Cortex of kidney (tissue), 1 donor: ENCODE measurements at places on chromosomes 11 and 22.

DNA sequence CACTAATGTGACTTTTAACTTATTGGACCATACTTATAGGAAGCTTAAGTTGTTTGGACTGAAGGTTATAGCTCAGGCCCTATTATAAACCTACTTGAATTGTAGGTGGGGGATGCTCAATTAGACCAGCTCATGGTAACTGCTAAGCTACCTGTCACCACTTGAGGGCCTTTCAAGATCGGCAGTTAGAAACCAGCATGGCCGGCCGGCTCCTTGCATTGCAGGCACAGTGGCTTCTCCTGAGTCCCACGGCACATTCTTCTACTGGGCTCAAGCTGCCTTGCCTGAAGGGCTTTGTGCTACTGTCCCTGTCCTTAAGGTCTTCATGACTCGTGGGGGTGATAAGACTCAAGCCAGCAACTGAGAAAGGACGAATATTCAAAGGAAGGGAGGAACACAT lies 70.8 kb downstream of the TBC1D22A start:
- DNase-seq, result no peak

DNA sequence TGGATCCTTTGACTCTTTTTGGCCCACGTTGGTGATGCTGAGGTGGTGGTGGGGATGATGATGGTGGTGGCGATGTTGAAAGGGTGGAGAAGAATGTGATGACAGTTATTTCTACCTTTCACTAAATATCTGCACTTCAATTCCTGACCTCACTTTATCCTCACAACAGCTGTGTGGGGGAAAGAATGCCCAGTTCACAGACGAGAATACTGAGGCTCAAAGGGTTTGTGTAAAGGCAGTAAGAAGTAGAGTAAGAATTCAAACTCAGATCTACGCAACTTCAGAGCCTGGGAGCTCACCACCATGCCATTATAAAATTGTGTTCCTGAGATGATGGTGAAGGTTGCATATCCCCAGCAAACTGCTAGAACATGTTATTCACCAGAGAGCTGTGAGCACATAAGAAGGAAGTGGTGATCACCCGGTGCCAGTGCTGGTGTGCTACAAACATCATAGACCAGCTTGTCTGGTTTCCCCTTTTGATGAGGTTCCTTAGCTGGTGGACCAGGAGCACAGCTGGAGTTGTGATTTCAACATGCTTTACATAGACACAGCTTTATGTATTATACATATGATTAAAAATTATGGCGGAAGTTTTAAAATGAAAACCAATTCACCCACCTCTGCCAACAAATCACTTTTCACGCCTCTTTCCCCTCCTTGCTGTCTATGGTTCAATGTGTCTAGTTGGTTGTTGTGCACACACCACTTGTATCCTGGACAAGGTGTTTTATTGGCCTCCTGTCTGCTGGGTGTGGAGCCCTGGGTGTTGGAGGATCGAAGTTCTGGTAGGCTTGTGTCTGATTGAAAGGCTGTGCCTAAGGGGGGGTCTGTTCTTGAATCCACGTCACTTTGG lies 6.2 kb downstream of the ST14 start:
- DNase-seq, result no peak

DNA sequence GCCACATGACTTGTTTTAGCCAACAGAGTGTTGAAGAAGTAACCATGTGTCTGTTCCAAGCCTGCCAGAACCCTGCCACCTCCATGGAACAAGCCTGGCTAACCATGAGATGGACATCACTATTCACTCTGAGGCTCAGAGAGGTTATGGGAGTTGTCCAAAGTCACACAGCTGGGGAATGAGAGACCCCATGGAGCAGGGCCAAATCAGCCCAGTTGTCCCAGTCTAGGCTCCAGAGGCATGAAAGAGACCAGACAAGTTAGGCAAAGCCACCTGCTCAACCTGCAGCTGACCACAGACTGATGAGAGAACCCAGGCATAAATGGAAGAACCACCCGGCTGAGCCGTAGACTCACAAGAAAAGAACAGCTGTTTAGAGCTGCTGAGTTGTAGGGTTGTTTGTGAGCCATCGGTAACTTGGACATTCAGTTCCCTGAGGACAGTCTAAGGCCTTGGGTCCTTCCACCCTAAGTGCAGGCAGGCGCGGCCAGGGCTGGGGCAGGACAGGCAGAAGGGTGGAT lies 74.7 kb upstream of the PHF21B start:
- DNase-seq, result no peak

DNA sequence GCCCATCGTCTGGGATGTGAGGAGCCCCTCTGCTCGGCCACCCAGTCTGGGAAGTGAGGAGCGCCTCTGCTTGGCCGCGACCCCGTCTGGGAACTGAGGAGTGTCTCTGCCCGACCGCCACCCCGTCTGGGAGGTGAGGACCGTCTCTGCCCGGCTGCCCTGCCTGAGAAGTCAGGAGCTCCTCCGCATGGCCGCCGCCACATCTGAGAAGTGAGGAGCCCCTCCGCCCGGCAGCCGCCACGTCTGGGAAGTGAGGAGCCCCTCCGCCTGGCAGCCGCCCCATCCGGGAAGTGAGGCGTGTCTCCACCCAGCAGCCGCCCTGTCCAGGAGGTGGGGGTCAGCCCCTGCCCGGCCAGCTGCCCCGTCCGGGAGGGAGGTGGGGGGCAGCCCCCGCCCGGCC lies 5.8 kb upstream of the OR5M8 start:
- no peak for DNase-seq

DNA sequence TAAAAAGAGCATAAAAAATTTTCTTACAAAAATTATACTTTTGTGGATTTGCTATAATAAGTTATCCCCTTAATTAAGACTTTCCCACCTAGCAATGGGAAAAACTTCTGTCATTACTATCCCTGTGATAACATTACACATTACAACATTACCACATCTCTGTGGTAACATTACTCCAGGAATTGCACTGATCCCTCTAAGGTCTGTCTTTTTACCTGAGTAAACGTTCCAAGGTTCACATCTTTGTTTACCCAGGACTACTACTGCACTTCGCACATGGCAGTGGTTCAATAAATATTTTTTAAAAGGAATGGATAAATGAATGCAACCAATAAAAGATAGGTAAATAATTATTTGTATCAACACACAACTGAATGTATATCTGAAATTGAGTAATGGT lies 92.4 kb upstream of the NOX4 start:
- no peak for DNase-seq

GRCh38 chr11:118908901-118909618 lies 16.7 kb downstream of the BCL9L start:
- no peak for DNase-seq

DNA sequence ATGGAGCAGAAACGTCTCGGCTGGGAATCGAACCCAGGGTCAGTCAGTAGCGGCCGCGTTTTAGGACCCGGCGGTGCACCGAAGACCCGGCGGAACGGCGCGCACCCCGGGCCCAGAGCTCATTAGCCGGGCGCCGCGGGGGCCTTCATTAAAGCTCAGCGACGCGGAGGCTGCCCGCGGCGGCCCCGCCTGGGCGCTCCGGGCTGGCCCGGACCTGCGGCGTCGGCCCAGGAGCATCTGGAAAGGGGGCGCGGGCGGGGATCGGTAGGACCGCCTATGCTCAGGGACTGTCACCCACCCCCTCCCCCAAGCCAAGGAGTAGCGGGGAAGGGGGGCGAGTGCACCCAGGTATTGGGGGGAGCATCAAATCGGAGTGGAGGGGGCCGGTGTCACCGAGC lies 52.2 kb downstream of the CYTH4 start:
- no peak for DNase-seq

- no peak for DNase-seq
These were observed 24.7 kb upstream of the SLC22A12 start for GRCh38 chr11:64566042-64566914.

- no peak for DNase-seq
These were observed 37.6 kb upstream of the TMEM135 start for GRCh38 chr11:86999859-87000753.

DNA sequence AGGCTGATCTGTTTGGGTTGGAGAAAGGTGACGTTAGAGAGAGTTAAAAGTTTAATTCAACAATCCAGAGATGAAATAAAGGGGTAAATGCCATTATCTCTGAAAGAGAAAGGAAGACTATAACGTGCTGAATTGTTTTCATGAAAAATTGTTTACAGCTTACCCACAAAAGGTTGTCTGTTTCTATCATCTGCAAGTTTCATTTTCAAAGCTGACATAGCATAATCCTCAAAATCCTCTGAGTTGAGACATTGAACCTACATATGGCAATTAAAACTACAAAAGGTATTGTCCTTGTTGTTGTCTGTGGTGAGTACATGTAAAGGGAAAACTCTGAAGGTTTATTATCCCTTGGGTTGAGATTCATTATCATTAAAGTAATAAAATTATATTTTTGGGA lies 569.9 kb downstream of the LUZP2 start:
- DNase-seq, result no peak

DNA sequence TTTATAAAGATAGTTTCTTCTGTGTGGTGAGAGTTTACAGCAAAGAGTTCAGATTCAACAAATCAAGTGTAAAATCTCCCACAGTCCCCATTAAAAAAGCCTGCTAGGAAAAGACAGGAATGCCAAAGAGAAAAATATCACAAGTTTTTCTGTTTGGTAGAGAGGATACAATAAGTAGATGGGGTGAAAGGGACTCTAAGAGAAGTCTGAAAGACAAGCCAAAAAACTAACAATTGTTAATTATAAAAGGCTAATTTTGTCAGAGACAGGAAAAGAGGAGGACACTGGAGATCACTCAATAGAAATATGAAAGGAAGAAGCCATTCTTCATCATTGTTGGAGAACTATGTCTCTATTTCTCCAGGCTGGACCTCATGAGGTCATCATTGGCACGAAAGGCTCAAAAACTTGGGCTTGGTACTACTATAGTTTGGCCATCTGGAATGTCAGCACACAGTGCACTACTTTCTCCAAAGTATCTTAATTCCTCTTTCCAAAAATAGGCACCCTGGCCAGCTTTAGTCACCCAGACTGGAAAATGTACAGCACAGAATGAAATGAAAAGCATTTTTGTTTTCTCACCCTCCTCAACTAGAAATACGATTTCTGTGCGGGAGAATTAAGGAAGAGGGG lies 531 bp upstream of the SOX6 start:
- no peak for DNase-seq

DNA sequence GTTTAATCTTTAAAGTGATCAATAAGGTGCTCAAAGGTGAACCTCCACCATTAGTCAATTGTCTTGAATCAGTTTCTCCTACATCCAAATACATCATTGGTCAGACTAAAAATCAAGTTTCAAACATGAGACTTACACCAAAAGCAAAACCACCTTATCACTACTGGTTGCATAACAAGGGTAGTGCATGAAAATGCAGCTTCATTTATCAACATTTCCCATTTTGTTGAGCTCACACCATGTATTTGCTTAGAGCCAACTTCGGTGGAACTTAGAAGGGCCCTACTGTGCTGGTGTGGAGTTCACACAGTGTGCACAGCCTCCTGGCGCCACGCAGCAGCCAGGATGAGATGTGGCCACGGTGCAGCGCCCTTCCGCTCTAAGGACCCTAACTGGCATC lies 23.1 kb upstream of the PHLDA2 start:
- no peak for DNase-seq

- no peak for DNase-seq
These were observed 73.8 kb upstream of the HTATIP2 start for GRCh38 chr11:20289732-20290131.

DNA sequence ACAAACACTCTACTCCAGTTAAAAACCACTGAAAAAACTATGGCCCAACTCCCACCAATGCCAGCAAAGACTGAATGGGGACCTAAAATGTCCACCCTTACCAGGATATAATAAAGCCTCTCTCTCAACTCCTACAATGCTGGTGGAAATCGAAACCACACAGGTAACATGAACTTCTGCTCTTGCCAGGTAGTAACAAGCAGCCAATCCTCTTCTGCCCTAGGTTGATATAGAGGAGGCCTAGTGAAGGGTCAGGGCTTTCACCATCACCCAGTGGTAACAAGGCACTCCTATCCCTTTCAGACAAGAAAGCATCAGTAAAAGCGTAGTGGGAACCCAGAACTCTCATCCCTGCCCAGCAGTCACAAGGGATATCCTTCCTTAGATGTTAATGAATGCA lies 22.6 kb downstream of the DCUN1D5 start:
- no peak for DNase-seq

GRCh38 chr11:38481391-38481790 lies 1883.4 kb upstream of the RAG2 start:
- no peak for DNase-seq

- DNase-seq, result no peak
These were observed 9.1 kb downstream of the DCHS1 start for GRCh38 chr11:6646576-6646917.

GRCh38 chr11:10288881-10289764 lies 4.9 kb downstream of the SBF2 start:
- DNase-seq, result no peak

- no peak for DNase-seq
These were observed 25.6 kb downstream of the TREH start for GRCh38 chr11:118653684-118654390.

GRCh38 chr11:27933992-27934829 lies 173.7 kb downstream of the KIF18A start:
- no peak for DNase-seq

DNA sequence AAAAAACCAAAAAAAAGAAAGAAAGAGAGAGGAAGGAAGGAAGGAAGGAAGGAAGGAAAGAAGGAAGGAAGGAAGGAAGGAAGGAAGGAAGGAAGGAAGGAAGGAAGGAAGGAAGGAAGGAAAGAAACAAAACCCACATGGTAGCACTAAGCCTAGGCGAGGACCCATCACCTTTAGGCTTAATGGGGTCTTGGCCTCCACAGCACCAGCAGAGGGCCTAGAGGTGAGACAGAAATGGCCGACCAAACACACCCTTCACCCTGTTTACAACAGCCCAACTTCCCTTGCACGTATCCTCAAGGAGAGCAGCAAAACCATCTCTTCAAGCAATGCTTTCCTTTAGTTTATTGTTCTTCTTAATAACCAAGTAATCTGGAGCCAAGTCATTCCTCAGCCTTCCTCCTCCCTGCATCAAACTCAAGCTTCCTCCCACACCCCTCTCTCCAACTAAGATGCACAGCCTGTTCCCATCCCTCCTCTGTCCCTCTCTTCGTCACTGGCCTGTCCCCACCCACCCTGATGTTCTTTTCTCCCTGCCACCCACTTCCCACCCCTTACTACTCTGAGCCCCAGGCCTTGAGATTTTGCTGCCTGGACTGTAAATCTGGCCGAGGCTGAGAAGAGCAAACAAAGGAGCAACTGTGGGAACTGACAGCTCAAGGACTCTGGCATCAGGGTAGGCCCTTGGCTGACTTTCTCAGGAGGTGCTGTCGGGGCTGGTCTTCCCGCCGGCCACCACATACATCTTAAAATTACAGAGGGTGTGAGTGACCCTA lies 26.0 kb downstream of the POU2AF1 start:
- no peak for DNase-seq
